ENCODE measurements at places on chromosomes 7 and 10.

- DNase-seq: no peak
These were observed 272.3 kb upstream of the C7orf33 start for GRCh38 chr7:148318102-148318811.

- no peak for DNase-seq
These were observed 529.8 kb upstream of the GALNT17 start for GRCh38 chr7:70602117-70602516.

- no peak for DNase-seq
These were observed 235.9 kb upstream of the PRSS1 start for GRCh38 chr7:142513178-142513955.

DNA sequence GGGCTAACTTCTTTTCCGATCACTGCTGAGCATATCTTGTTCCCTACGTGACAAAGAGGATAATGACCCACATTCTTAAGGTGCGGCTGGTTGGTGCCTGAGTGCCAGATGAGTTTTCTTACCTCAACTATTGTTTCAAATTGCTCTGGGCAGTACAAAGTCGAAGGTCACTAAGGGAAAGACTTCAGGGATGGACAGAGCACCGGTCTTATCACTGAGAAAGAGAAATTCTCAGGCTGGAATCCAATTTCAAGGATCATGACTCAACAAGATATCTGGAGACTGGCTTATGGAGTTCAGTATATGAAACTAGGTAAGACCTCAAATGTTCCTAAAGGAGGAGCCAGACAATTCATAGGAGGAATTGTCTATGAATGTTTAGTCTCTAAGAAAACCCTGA is 780.3 kb downstream of the SUGCT start:
- DNase-seq: no peak

- DNase-seq: no peak
These were observed 54.5 kb downstream of the CUL2 start for GRCh38 chr10:35035606-35036005.
